ENCODE measurements at places on chromosomes 7 and 10. TPM values are rescaled to one million over a fixed set of nuclear protein-coding genes. Genes with fewer than 3 reads are reported as not detected.

HABP2 gene
- not detected for total RNA-seq

SEMA3E gene
- 4.8 TPM for total RNA-seq

GRCh38 chr7:84193747-84194146, 842 bp downstream of the SEMA3A start:
- no peak for DNase-seq

- no peak for DNase-seq
Measured at GRCh38 chr10:95711492-95711891, 17.8 kb upstream of the TCTN3 start.

- DNase-seq, result no peak
Measured at GRCh38 chr10:63055705-63056104, 77.4 kb upstream of the NRBF2 start.
